ENCODE measurements at places on chromosomes 12 and 14. TPM values are rescaled to one million over a fixed set of nuclear protein-coding genes. Genes with fewer than 3 reads are reported as not detected.
A peak's percentile ranks its signal among the peaks of the same experiment; 100 is the strongest.

IL26 gene
- total RNA-seq = not detected

DNA sequence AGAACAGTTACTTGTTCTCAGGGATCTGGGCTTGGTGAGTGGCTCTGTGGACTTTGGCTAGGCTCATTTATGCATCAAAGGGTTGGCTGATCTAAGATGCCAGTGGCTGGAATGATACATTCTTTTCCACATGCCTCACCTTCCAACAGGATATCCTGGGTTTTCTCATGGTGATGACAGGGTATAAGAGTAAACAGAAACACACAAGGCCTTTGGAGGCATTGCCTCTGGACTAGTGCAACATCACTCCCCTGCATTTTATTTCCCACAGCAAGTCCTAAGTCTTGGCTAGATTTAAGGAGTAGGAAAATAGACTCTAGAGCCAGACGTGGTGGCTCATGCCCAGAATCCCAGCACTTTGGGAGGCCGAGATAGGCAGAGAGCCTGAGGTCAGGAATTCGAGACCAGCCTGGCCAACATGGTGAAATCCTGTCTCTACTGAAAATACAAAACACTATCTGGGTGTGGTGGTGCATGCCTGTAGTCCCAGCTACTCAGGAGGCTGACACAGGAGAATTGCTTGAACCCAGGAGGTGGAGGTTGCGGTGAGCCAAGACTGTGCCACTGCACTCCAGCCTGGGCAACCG is 47.9 kb downstream of the RPH3A start:
- H3K4me3 ChIP-seq = no peak overlapping the region
- H3K4me1 ChIP-seq = peaks cover 15% of the 10 kb centered on the region
- no peak overlapping the region for H3K27ac ChIP-seq
- no peaks in the 10 kb centered on the region for H3K36me3 ChIP-seq
- peaks cover 84% of the 10 kb centered on the region for H3K27me3 ChIP-seq
- peak; percentile 62 for DNase-seq

- H3K27me3 ChIP-seq = peaks cover 6% of the 10 kb centered on the region
- DNase-seq = peak; percentile 89
- no peaks in the 10 kb centered on the region for H3K4me1 ChIP-seq
- H3K36me3 ChIP-seq = no peaks in the 10 kb centered on the region
Observed at GRCh38 chr12:132559652-132560363, 50.6 kb downstream of the LRCOL1 start.

GRCh38 chr14:23148591-23149249 is 29.7 kb upstream of the CEBPE start:
- no peak overlapping the region for H3K4me3 ChIP-seq
- no peak overlapping the region for H3K27ac ChIP-seq
- DNase-seq = no peak
- H3K36me3 ChIP-seq = no peaks in the 10 kb centered on the region
- peaks cover 26% of the 10 kb centered on the region for H3K27me3 ChIP-seq
- peaks cover 4% of the 10 kb centered on the region for H3K4me1 ChIP-seq

GRCh38 chr12:10736463-10736862 is 13.3 kb upstream of the YBX3 start:
- no peak for DNase-seq
- no peaks in the 10 kb centered on the region for H3K36me3 ChIP-seq
- no peak overlapping the region for H3K27ac ChIP-seq
- H3K27me3 ChIP-seq = no peaks in the 10 kb centered on the region
- H3K4me1 ChIP-seq = peaks cover 3% of the 10 kb centered on the region

Measured in endodermal cell (in vitro differentiated cells).